Activated CD4-positive, alpha-beta T cell treated with anti-CD3 and anti-CD28 coated beads, Interleukin-2, amount 50 U/mL, for 16 hours (primary cell): ENCODE measurements at places on chromosomes 12 and 14.

DNA sequence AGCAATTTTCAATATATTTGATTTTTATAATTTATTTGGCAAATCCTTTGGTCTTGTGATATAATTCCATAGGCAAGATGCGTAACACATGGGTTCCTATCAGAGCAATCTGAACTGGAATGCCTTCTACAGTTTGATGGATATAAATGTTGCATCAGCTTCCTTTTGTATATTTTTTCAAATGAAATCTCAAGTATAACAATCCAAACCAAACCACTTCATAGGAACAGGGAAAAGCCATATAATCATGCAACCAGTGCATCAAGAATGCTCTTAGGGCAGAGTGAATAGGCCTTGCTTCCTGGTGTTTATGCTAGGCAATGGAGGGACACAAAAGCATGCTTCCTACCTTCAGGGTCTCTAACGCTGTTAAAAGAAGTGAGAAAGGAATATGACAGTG, 34.5 kb downstream of the EFCAB11 start:
- no peak for DNase-seq

GRCh38 chr14:92516966-92517506, 3.5 kb downstream of the RIN3 start:
- no peak for DNase-seq

- no peak for DNase-seq
Observed at GRCh38 chr12:132289356-132290202, 39.8 kb downstream of the GALNT9 start.

DNA sequence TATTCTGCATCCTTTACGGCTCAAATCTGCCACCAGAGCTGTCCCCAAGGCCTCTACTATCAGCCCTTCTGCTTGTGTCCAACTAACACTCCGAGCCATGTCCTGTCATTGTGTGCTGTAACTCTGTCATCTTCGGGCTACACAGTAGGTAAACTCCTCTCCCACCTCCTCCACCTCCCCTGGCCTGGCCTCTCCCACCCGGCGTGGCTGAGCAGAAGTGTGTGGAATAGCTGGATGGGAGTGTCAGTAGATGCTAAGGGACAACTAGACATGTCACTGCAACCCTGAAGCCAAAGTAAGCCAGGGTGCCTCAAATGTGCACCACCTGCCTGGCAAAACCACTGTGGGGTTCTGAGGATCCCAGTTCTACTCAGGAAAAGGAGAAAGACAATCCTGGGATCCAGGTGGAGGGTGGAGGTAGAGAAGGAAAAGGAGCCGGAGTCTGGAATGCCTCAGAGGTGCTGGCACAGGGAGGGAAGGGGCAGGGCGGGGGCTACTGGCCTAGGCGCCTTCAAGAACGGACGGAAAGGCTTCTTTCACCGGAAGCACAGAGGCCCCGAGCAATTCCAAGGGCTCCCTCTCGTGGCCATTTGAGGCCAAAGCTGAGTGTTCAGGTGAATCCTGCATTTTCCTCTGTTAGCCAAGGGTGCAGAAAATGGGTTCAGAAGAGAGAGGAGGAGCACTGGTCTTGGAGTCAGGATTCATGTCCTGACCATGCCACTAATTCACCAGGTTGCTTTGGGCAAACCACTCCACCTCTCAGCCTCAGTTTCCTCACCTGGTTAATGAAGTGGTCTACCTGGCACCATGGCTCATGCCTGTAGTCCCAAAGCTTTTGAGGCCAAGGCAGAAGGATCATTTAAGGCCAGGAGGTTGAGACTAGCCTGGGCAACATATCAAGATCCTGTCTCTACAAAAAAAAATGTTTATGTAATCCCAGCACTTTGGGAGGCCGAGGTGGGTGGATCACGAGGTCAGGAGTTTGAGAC, 20.5 kb upstream of the FAM181A start:
- DNase-seq: peak; percentile 77

- no peak for DNase-seq
Observed at GRCh38 chr14:28975084-28975483, 208.5 kb downstream of the FOXG1 start.
